ENCODE measurements at places on chromosomes 3 and 15. TPM values are rescaled to one million over a fixed set of nuclear protein-coding genes. Genes with fewer than 3 reads are reported as not detected.

STRIT1 gene
- total RNA-seq = not detected

PRKCD gene
- total RNA-seq = 17.2 TPM

OXTR gene
- total RNA-seq = 1.3 TPM

DNA sequence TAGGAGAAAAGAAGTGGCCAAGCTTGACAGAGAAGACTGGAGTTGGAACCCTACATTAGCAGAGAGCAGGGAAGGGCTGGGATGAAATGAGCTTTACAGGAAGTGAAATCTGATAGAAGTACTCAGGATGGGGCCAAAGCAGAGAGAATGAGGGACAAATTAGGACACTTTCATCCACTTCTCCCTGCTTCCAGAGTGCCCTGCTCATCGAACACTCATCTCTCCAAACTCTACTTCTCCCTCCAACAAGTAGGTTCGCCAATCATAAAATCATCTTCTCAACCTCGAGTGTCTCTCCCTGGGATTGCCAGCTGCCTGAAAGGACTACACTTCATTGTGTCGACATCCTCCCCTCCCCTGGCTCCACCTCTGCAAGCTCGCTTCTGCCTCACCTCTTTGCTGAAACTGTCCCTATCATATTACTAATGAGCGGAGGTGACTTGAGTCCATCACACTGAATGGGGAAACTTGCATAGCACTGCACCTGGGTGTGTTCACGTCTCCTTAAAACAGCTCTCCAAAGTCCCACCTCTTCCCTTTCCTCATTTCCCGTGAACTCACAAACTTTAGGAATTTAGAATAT, 365.8 kb downstream of the FOXP1 start:
- H3K27ac ChIP-seq = no peak overlapping the region
- no peaks in the 10 kb centered on the region for H3K27me3 ChIP-seq
- no peak for DNase-seq
- H3K4me1 ChIP-seq = peaks cover 10% of the 10 kb centered on the region
- H3K4me3 ChIP-seq = no peak overlapping the region
- peaks cover 11% of the 10 kb centered on the region for H3K36me3 ChIP-seq

GRCh38 chr15:35728219-35728940, 182.4 kb upstream of the DPH6 start:
- no peak overlapping the region for H3K4me3 ChIP-seq
- no peaks in the 10 kb centered on the region for H3K36me3 ChIP-seq
- peaks cover 3% of the 10 kb centered on the region for H3K27me3 ChIP-seq
- H3K27ac ChIP-seq = no peak overlapping the region
- H3K4me1 ChIP-seq = no peaks in the 10 kb centered on the region
- DNase-seq = no peak

DNA sequence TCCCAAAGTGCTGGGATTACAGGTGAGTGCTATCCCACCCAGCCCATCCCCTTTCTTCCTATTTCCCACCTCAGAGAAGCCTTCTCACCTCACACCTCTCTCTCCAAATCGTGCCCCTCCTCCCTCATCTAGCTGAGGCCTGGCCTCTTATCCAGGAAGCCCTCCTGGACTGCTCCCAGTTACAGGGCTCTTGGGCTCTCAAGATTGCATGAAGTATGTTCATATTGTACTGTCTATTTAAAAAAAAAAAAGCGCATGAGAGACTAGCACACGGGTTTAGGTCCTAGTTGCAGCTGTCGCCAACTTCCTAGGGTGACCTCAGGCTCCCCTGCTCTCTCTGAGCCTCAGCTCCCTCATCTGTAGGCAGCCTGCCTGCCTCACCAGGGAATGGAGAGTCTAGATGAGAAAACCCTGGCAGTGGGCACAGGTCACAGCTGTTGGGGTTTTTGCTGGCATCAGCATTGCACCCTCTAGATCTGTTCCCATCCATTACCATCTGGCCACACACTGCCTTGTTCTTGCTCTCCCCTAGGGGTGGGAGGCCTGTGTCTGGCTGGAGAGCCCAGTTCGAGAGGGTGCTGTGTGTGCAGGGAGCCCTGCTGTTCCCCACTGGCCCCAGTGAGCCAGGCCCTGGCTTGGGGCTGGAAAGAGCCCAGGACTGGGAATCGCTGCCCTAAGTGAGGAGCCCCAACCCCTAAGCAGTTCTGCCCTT, 24.2 kb upstream of the C15orf39 start:
- no peak overlapping the region for H3K27ac ChIP-seq
- peaks cover 48% of the 10 kb centered on the region for H3K27me3 ChIP-seq
- peaks cover 15% of the 10 kb centered on the region for H3K4me1 ChIP-seq
- no peak overlapping the region for H3K4me3 ChIP-seq
- H3K36me3 ChIP-seq = no peaks in the 10 kb centered on the region

GRCh38 chr3:5136211-5136918, 14.3 kb downstream of the ARL8B start:
- DNase-seq = peak; percentile 46
- peak overlapping the region; percentile 13 for H3K27ac ChIP-seq
- H3K27me3 ChIP-seq = no peaks in the 10 kb centered on the region

GRCh38 chr3:171184372-171184771, 157.9 kb upstream of the SLC2A2 start:
- peak; percentile 46 for DNase-seq
- H3K4me1 ChIP-seq = peaks cover 34% of the 10 kb centered on the region
- H3K4me3 ChIP-seq = no peak overlapping the region
- H3K27ac ChIP-seq = peak overlapping the region; percentile 70
- peaks cover 26% of the 10 kb centered on the region for H3K36me3 ChIP-seq

Data from activated CD8-positive, alpha-beta memory T cell treated with anti-CD3 and anti-CD28 coated beads, Interleukin-2, amount 10 ng/mL, durations not matched to agents 7 days and 5 days (primary cell).